ENCODE measurements at places on chromosomes 3 and 15. TPM values are rescaled to one million over a fixed set of nuclear protein-coding genes. Genes with fewer than 3 reads are reported as not detected.

CKMT1A gene
- not detected for total RNA-seq

PTPRG gene
- under 0.01 TPM for total RNA-seq

IMPG2 gene
- total RNA-seq = 0.27 TPM

SNURF gene
- total RNA-seq = 5.1 TPM

IGF2BP2 gene
- total RNA-seq = 39.6 TPM
